ENCODE measurements at places on chromosomes 3 and 15.

- no peak for DNase-seq
These were observed 11.7 kb downstream of the SLC25A36 start for GRCh38 chr3:140953028-140953960.

GRCh38 chr3:183975981-183976662 lies 41.6 kb downstream of the ABCC5 start:
- DNase-seq: no peak

GRCh38 chr3:160180581-160181216 lies 44.5 kb upstream of the C3orf80 start:
- DNase-seq: no peak

DNA sequence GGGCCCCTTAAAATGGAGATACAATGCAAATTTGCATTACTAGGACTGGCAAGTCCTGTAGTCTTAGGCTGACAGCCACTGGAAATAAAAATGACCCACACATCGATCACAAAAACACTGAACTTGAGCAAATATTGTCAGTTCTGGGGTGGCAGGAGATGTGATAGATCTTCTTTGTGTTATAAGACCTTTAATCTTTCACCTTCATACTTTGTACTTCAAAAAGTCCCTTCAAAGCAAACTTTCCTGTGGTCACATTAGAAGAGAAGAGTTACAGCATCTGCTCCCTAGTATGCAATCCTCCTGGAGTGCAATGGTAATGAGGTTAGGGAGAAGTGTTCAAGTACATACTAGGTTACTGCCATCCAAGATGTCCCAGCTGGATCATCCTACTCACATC lies 149.4 kb upstream of the KCNMB2 start:
- DNase-seq: peak; percentile 86

- DNase-seq: peak; percentile 14
These were observed 774.5 kb downstream of the AGBL1 start for GRCh38 chr15:86854176-86854575.

- DNase-seq: no peak
These were observed 112.2 kb upstream of the ETV5 start for GRCh38 chr3:186220911-186221645.

DNA sequence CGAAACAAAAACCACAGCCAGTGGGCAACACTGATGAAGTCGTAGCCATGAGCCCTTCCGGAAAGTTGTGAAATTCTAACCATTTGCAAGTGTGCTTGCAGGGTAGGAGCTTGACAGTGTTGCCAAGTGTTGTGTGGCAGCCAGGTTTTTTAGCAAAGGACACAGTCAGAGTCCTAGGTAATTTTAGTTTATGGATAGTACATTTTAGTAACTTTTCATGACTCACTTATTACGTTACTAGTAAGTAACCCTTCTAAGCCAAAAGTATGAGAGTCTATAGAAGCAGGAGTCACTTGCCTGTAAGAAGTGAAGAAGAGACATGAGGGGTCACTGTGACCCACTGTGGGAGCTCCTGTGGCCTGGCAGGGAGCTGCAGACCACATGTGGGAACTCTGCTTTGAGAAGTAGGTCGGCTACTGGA lies 54.8 kb upstream of the ADPGK start:
- no peak for DNase-seq

GRCh38 chr3:158809642-158810041 lies 7.8 kb downstream of the MFSD1 start:
- no peak for DNase-seq

DNA sequence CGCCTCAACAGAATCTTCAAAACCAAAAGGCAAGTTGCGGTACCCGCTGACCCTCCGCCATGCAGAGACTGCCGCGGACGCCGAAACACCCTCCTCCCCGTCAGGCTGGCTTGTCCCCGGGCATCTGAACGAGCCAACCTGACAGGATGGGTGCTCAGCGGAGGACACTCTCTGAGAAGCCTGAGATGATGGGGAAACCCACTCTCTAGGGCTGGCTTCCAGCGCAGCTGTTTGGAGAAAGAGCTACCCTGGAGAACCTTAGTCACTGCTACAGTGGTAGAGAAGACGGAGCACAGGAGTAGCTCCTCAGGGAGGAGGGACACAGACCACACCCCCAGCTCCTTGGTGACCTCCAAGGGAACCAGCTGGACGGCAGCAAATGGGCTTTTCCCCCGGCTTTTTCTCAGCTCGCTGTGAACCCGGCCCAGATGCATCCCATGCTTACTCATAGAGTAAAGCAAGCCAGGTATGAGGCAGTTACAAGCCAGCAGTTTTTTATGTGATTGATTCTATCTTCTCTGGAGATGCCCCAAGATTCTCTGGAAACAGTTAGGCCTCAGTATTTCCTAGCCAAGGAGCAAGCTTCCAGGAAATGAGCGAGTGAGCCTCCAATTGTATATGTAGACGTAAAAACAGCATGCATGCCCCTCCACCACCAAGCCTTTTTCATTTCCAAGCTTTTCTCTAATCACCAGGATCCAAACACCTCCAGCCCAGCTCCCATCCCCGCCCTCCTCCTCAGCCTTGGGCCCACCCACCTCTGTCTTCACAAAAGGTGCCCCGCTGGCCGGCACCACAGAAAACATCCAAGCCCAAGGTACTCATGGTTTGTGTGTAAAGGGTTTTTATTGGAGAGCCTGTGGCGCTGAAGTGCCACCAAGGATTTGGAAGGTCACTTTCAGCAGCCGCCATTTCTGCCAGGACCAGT lies 38.7 kb downstream of the FAM174B start:
- no peak for DNase-seq

GRCh38 chr15:63545520-63545919 lies 41.1 kb downstream of the USP3 start:
- DNase-seq: no peak

- DNase-seq: no peak
These were observed 205.7 kb downstream of the PLCL2 start for GRCh38 chr3:17090280-17090983.

DNA sequence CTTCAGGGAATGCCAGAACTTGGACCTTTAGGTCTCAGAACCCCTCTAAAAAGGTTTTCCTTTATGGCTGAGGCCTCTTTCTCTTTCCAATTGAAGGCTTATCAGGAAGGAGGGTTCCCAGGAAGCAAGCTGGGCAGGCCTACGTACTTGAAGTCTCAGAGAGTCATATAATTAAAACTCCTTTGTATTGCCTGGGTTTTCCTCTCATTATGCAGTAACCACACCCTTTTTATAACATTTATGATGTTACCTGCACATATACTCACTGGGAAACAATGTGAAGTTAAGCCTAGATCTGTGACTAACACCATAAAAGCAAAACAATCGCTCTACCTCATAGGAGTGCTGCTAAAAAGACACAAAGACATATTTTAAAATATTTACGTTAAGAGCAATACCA lies 27.3 kb downstream of the SERP1 start:
- DNase-seq: no peak

- DNase-seq: peak; percentile 11
These were observed at the start of gene ENTPD3 for GRCh38 chr3:40387001-40387894. Gene ENTPD3 (plus strand): TSS chr3:40387184. CDS start chr3:40388058, 874 bp downstream.

DNA sequence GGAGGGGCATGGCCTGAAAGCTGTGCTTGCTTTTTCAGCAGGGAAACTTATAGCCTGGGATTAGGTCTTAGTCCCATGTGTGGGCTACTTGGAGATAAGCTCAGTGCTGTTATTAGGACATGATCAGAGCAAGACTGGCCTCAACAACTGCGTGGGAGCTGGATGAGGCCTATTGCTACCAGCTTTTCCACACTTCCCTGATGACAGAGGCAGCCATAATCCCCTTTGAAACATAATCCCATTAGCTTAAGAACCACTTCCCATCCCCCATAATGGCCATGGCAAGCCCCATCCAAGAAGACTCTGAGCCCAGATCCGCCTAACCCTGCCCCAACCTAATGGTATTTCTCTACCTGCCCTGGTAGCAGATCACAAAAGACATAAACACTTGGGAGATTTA lies 26.6 kb upstream of the GK5 start:
- DNase-seq: peak; percentile 98

GRCh38 chr3:62367763-62368195 lies 5.6 kb downstream of the FEZF2 start:
- no peak for DNase-seq

DNA sequence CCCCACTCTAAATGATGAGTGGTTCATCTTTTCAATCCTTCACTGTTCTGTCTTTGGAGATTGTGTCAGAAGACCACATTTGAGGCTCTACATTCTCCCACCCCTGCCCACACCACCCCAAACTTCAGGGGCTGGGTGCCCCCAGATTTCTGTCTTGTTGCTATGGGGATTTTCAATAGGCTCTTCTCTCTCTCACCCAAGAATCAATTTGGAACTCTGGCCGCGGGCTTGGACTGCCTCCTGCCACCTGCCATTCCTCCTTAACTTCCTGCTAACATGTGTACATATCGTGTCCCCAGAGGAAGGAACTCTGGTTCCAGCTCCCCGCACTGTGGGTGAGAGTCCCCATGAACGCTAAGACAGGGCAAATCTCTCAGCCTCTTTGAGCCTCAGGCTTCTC lies 67.4 kb upstream of the LARS2 start:
- DNase-seq: no peak

DNA sequence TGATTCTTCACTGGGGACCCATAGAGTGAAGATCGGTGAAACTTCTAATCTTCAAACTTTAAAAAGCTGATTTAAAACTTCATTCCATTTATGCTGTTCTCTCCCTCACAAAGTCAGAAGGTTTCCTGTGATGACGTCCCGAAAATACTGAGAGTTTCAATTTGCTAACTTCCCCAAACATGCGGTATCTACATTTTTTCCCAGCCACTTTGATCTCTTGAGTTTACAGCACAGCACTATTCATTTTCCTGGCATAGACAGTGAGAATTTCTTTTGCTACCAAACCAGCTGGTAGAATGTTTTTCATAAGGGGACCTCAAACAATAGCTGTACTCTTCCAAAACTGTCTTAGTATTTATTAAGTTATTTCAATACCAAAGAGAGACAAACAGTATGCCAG lies 156.8 kb downstream of the LSAMP start:
- DNase-seq: no peak

DNA sequence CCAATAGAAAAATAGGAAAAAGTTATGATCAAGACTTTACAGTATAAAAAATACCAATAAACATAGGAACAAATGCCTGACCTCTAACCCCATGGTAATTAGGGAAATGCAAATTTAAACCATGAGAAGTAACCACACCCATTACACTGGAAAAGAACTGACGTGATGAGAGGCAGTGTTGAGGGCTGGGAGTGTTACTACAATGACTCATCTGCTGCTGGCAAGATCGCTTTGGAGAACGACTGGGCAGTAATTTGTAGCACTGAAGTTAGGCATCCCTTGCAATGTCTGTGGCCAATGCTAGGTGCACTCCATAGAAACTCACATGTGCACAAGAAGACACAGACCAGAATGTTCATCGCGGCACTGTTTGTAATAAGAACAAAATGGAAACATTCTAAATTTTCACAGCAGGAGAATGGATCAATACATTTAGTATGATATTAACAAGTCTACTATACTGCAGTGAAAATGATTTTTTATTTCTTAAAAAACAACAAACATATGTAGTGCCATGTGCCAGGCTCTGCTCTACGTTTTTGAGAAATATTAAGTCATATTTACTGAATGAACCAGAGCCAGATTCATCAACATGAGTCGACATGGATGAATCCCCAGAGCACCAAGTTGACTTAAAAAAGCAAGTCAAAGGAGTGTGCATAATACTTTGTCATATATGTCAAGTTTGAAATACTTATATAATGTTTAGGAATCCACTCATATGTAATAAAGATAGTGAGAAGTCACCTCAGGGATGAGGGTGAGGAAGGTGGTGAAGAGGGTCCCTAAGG lies 37.6 kb upstream of the EPHB3 start:
- no peak for DNase-seq

- no peak for DNase-seq
These were observed 66.4 kb downstream of the CSNK1G1 start for GRCh38 chr15:64289550-64289949.

GRCh38 chr15:92306663-92307062 lies 87.0 kb upstream of the ST8SIA2 start:
- DNase-seq: peak; percentile 76

DNA sequence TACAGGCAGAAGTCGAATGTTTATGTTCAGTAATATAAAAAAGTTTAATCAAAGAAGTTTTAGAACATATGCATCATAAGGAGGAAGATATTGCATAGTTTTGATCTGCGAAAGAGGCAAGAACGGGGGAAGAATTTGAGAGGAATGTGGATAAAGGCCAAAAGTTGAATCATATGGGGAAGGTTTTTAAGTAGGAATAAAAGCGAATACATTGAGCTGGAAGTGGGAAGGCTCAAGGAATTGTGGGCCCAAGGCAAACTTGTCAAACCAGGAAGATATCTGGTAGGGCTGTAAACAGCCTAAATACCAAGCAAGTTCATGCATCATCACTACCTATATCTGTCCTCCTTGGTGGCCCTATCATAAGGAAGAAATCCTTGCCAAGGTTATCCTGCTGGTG lies 186.9 kb downstream of the MAGI1 start:
- DNase-seq: no peak

DNA sequence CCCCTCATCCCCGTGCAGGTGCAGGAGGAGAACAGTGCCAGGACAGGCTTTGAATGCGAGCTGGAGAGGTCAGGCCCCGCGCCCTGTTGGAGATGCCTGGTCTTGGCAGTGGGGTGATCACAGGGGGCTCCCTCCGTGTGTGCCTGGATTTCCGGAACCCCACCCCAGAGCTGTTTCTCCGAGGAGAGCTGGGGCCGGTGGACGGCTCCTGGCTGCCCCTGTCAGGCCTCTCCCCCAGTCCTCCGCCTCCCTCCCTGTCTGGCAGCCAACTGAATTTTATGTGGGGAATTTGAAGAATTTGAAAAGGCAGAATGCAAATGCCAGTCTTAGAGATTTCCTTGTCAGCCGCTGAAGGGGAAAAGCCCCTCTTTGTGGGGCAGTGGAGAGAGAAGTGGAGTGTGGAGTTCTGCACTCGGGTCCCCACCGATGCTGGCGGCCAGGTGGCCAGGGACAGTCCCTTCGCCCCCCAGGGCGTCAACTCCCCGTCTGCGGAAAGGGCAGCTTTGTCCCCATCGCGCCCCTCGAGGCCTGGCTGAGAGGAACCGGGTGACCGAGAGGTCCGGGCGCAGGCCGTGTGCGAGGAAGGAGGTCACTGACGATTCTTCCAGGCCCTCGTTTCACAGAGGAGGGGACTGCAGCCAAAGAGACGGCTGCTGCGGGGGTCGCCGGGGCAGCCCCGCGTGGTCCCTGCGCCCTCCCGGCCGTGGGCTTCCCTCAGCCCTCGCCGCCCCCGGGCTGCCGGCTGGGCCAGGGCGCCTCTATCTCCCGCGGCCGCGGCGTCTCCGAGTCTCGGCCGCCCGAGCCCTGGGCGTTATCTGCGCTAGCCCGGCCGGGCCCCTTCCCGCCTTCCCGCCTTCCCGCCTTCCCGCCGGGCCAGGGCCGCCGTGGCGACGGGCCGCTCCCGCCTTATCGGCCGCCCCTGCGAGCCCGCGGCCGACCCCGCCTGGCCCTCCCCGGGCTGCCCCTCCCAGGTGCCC lies 56.0 kb upstream of the LCTL start:
- DNase-seq: no peak

Data from NCI-H524 (cell line).